ENCODE measurements at places on chromosomes 16 and 17. TPM values are rescaled to one million over a fixed set of nuclear protein-coding genes. Genes with fewer than 3 reads are reported as not detected.

Gene ABCC11
- total RNA-seq = 0.09 TPM

Gene ASPA
- not detected for total RNA-seq

Gene SPEM1
- not detected for total RNA-seq

Gene FKBP10
- 201 TPM for total RNA-seq

Gene IL17C
- not detected for total RNA-seq

Gene TNFRSF17
- total RNA-seq = not detected

Gene SLC47A2
- not detected for total RNA-seq

Gene KRT39
- not detected for total RNA-seq

Data from endothelial cell of coronary artery (primary cell).